ENCODE measurements at places on chromosomes 16 and 17.
A peak's percentile ranks its signal among the peaks of the same experiment; 100 is the strongest.

DNA sequence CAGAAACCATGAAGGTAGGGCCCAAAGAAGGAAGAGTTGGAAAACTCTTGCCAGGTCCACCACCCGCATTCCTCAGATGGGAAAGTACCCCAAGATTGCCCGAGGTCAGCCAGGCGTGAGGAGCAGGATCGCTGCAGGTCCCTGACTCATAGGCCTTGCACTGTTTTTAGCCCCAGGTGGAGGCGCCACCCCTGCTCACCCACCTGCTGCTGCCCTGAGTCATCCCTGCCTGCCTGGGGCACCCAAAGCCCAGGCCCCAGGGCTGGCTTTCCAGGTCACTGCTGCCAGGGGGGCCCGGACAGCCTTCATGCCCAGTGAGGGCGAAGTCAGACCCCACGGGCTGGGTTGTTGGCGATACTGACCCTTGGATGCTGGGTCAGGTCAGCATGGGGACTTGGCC lies 100.9 kb downstream of the AMFR start:
- no peak for DNase-seq

DNA sequence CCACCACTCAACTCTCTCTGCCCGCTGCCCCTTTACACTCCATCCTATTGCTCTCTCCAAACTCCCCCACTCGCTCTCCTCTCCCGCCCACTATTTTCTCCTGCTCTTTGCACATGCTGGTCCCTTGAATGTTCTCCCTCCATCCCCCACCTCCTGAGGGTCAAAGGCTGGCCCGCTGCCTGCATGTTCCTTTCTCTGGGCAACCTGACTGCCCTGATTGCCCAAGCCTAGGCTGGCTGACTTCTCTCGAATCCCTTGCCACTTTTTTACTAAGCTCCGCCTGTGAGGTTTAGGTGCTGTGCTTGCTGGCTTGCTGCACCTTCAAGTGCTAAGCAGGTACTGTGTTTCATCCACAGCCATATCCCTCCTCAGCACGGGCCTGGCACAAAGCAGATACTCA lies 2.7 kb downstream of the EMC8 start:
- DNase-seq = no peak

DNA sequence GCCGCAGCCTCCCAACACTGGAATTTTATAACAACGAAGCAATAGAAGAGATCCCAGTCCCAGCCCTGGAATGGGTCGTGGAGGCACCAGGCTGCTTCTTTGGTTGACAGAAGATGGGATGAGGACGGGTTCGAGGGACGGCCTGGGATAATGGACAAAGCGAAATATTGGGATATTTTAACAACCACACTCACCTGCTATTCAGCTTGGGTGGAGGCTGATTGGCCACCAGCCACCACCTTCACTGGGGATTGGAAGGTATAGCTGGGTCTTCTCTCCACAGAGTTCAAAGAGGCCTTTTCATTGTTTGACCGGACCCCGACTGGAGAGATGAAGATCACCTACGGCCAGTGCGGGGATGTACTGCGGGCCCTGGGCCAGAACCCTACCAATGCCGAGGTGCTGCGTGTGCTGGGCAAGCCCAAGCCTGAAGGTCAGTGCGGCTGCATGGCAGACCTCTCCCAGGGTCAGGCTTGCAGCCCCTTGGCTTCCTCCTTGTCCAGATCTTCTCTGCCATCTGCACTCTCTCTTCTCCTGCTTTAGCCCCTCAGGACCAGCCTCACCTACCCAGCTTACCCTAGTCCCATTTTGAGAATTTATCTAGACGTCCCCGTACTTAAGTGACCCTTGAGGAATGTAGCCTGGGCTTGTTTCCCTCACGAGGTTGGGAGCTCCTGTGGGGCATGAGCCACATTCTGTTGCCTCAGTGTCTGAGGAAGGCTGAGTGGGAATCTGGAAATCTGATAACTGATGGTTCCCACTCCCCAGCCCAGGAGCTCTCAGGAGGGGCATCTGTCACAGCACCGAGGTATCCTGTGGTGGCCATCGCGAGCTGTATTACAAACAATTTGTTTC lies 10.7 kb downstream of the MYL4 start:
- DNase-seq = no peak

DNA sequence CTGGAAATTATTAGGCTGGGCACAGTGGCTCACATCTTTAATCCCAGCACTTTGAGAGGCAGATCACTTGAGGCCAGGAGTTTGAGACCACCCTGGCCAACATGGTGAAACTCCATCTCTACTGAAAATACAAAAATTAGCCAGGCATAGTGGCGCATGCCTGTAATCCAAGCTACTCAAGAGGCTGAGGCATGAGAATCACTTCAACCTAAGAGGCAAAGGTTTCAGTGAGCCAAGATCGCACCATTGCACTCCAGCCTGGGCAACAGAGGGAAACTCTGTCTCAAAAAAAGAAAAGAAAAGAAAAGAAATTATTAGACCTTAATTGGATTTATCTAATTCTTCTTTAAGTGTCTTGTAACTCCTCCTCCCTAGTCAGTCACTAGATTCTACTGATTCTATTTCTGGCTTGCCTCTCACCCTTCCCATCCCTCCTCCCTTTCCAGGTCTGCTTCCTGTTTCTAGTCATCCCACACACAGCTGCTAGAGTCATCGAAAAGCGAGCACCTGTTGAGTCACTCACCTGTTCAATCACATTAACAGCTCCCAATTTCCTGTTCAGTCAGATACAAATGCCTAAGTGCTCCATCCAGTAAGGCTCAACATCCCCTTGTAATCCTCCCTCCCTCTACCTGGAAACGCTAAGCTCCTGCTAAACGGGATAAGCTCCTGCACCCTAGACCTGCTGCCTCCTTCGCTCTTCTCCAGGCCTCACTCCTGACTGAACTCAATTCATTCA lies 34.6 kb downstream of the ERN1 start:
- no peak for DNase-seq

- DNase-seq = no peak
Measured at GRCh38 chr17:353838-354234, 1.2 kb upstream of the RPH3AL start.

DNA sequence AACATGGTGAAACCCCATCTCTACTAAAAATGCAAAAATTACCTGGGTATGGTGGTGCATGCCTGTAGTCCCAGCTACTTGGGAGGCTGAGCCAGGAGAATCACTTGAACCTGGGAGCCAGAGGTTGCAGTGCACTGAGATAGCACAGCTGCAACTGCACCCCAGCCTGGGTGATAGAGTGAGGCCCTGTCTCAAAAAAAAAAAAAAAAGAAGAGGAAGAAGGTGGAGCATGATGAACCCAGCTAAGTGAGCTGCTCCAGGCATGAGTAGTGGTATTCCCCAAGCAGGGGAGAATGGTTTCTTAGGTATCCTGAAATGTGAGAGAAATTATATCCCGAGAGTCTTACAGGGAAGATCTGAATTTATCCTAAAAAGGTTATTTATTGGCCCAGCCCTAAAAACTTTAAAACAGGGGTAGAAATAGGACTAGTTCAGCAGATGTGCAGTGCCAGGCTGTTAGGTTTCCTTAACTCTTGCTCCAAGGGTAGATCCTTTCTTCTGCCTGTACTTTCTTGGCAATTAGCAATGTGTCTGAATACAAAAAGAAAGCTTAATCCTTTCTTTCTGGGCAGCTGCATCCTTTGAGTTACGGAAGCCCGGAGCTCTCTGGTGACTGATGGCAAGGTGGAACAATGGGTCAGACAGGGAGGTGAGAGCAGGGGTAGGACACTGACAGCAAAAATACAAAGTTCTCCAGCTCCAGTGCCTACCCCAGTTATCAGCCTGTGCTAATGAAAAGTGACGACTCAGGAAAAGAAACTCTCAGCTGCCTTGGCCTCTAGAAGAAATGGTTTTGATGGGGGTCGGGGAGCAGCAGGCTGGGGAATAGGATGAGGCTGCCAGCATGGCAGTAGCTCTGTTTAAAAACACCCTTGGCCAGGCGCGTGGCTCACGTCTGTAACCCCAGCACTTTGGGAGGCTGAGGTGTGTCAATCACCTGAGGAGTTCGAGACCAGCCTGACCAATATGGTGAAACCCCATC lies 36.5 kb upstream of the TOB1 start:
- no peak for DNase-seq

- DNase-seq = no peak
Measured at GRCh38 chr16:67242138-67242730, 5.0 kb downstream of the FHOD1 start.

DNA sequence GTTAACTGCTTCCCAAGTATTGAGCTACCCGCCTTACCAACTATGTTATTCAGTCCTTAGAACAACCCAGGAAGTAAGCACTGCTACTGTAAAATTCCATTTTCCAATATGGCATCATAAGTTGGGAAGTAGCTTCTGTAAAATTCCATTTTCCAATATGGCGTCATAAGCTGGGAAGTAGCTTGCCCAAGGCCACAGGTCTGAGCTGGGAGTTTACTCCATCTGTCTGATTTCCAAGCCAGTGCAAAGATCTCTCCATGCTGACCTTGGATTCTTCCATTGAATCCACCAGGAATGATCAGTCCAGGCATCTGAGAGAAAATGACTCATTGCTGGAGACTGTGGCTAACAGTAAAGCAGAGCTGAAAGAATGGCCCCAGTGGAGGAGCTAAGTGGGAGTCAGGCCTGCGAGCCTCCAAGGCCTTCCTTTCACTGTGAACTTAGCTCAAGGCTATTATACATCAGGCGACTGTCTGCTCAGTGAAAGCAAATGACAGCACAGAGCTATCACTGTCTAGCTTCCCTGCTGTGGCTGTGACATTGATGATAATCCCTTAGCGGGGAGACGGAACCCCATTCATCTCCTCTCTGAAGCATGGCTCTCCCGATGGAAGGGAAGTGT lies 430.4 kb downstream of the HAPSTR1 start:
- DNase-seq = no peak

GRCh38 chr17:76710863-76711611 lies at the start of gene MXRA7:
Gene MXRA7, minus strand, starts transcription at chr17:76710965. Its CDS starts 19 bp downstream, at chr17:76710946.
- DNase-seq = peak; percentile 90

- DNase-seq = no peak
Measured at GRCh38 chr17:42463976-42464400, 5.3 kb downstream of the ATP6V0A1 start.

DNA sequence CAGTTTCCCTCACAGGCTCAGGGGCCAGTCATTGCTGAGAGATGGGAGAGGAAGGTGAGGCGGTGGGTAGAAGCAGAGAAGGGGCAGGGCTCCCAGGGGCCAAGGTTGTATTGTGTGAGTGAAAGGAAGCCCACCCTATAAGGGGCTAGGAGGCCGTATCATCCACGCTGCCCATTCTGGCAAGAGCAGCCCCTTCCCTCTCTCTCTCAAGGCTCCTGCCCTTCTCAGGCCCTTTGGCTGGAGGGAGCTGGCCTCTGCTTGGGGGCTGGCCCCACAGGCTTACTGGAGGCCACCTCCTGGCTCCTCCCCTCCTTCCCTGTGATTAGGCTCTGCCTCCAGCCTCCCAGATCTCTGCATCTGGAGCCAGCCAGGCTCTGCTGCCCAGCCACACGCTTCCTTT lies 7.6 kb downstream of the TBKBP1 start:
- no peak for DNase-seq

DNA sequence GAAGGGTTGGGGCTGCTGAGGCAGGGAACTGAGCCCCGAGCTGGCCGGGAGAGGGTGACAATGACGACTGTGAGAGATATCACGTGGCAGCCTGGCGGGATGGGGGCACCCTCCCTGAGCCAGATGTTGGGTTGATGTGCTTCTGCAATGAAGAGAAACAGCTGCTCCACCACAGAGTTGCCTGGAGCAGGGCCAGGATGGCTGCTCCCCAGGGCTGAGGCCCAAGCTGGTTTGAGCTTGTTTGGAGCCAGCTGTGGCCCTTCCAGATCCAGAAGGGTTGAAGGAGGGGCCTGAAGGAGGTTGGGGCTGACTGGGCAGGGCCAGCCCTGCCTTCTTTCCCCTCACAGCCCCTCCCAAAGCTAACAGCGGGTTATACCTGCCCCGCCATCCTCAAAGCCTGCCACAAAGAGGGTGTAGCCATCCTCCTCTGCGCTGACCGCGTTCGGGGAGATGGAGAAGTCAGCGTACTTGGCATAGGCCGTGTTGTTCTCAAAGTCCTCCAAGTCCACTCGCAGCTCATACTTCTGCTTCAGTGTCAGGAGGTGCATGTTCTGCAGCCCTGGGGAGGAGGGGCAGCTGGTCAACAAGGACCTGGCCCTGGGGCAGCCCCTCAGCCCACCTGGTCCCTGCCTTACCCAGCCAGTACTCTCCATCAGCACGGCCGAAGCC lies 2.1 kb downstream of the MFAP4 start:
- DNase-seq = peak; percentile 84

- DNase-seq = no peak
Measured at GRCh38 chr17:73634629-73635028, 9.6 kb downstream of the SDK2 start.

- DNase-seq = peak; percentile 64
Measured at GRCh38 chr17:81870131-81870980, 781 bp downstream of the ARHGDIA start.

- no peak for DNase-seq
Measured at GRCh38 chr17:72714357-72714966, 378.0 kb downstream of the SLC39A11 start.

DNA sequence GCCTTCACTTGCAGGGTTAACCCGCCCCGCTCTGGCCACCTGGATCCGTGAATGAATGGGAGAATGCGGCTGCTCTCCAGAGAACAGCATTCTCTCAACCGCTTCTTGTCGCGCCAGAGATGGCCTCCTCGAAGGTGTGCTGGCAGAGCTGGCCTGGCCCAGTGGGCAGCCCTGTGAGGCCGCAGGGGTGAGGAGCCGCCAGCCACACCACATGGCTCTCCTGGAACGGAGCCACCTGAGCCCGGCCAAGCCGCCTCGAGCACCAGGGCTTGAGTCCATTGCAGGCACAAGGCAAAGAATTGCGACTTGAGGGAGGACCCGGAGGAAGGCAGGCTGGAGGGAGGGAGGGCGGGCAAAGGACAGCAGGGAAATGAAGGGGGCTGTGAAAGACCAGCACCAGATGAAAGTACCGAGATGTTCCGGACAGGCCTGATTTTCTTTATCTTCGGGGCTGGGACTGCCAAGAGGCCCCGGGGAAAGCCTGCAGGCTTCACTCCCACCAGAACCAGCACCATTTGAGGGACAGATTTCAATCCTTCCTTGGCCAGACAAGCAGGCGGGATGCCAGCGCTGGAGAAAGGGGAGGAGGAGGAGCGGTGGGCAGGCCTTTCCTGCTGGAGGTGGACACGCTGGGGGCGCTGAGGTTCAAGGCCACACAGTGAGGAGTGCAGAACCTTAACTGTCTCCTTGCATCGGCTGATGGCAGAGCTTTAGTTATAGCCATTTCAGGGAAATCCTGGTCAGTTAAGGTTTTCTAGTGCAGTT lies 69.4 kb downstream of the MRC2 start:
- no peak for DNase-seq

Data from AG08396 (cell line).